ENCODE measurements at places on chromosomes 1 and 21. TPM values are rescaled to one million over a fixed set of nuclear protein-coding genes. Genes with fewer than 3 reads are reported as not detected.

TMEM82 gene
- not detected for total RNA-seq

VASH2 gene
- total RNA-seq: under 0.01 TPM

NR5A2 gene
- 22.6 TPM for total RNA-seq

GJA8 gene
- not detected for total RNA-seq

CR1 gene
- total RNA-seq: under 0.01 TPM

CADM3 gene
- 0.30 TPM for total RNA-seq

NUCKS1 gene
- 96.6 TPM for total RNA-seq

OR2G6 gene
- not detected for total RNA-seq

EVA1C gene
- total RNA-seq: 41.4 TPM

PPFIA4 gene
- under 0.01 TPM for total RNA-seq

TMEM52 gene
- not detected for total RNA-seq

TEX50 gene
- total RNA-seq: not detected

TFF2 gene
- not detected for total RNA-seq

DNAH14 gene
- total RNA-seq: 5.5 TPM

PBX1 gene
- total RNA-seq: 2.5 TPM

DVL1 gene
- total RNA-seq: 41.1 TPM

ILDR2 gene
- not detected for total RNA-seq

PLA2G2C gene
- total RNA-seq: not detected

DCST2 gene
- not detected for total RNA-seq
